Activated T-helper 1 cell treated with anti-CD3 and anti-CD28 coated beads, Interleukin-2, amount 50 U/mL, for 16 hours (primary cell): ENCODE measurements at places on chromosomes 12 and 14.

GRCh38 chr12:123983822-123984485 lies 10.9 kb downstream of the ZNF664 start:
- DNase-seq = peak; percentile 6

DNA sequence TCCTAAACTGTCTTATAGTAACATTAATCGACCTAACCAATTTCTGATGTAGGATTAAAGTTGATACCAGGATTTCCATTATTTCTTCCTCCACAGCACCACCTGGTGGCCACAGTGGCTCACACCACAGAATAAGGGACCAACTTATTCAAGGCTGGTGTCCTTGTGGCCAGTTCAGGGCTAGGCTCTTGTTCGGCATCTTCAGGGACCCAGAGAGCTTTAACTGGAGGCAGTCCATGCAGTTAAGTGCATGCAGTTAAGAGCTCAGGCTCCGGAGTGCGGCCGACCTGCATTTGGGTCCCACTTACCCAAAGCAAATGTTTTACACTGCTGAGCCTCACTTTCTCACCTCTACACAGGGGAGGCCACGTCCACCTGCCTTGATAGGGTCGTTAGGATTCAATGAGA lies 42.0 kb upstream of the GPR68 start:
- peak; percentile 71 for DNase-seq

GRCh38 chr12:76558684-76559399 lies 729 bp downstream of the OSBPL8 start:
- peak; percentile 70 for DNase-seq

- DNase-seq = no peak
Observed at GRCh38 chr14:74698465-74698864, 14.4 kb downstream of the AREL1 start.

DNA sequence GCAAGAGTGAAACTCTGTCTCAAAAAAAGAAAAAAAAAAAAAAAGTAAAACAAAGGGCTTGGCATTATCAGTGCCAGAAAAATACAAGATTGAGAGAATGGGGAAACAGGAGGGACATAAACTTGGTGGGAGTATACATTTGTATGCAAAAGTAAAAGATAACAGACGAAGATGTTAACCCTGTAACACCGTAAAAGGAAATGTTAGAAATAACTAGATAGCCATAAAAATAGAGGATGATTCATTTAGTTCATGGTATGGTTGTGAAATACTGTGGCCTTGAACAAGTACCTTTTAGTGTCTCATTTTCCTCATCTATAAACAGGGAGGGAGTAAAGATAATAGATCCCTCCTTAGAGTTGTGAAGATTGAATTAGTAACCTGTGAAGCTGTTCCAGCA lies 33.3 kb downstream of the ATP2A2 start:
- DNase-seq = no peak

- DNase-seq = no peak
Observed at GRCh38 chr12:49335955-49336644, 888 bp downstream of the C1QL4 start.

DNA sequence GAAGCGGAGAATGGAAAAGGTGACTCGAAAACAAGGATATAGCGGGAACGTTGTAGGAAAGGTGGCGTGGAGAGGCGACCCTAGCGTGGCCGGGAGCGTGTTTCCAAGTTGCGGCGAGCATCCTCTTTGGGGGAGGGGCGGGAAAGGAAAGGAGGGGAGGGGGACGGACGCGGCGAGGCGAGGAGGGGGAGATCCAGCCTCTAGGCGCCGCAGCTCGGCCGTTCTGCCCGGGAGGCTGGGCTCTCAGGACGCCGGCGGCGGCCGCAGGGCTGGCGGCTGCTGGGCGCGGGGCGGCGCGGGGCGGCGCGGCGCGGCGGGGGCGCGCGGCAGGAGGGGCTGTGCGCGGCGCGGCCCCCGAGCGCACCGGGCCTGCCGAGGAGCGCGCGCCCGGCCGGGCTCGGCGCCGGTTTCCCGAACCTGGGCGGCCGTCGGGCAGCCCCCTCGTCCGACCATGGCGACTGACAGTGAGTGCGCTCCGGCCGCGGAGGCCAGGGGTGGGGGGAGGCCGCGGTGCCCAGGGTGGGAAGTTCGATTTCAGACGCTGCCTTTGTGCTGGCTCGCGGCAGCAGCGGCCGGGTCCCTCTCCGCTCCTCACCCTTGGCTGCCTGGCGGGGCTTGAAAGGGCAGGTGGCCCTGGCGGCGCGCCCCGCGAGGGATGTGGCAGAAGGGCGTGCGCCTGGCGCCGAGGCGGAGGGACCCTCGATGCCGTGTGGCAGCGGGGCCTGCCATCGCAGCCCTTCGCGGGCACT lies 50.3 kb downstream of the SNAPC1 start:
- no peak for DNase-seq

DNA sequence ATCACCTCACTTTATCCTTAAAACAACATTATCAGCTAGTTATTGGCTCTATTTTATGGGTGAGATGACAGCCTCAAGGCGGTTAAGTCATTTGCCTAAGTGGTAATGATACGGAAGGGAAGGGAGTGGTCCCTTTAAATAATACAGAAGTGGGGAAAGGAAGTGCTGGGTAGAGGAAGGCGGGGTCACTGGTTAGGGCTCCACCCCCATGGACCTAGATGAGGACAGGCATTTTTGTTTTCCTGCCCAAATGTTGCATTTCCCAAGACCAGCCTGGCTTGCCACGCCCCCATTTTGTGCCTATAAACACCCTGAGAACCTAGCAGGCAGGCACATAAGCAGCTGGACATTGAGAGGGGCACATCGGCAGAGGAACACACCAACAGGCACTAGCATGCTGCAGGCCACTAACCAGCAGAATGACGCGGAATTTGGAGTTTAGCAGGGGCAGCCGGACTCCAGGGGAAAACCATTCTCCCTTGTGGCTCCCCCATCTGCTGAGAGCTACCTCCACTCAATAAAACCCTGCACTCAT lies 100.9 kb downstream of the EPS8 start:
- no peak for DNase-seq

GRCh38 chr14:68241862-68242487 lies 422.4 kb downstream of the RAD51B start:
- DNase-seq = no peak

DNA sequence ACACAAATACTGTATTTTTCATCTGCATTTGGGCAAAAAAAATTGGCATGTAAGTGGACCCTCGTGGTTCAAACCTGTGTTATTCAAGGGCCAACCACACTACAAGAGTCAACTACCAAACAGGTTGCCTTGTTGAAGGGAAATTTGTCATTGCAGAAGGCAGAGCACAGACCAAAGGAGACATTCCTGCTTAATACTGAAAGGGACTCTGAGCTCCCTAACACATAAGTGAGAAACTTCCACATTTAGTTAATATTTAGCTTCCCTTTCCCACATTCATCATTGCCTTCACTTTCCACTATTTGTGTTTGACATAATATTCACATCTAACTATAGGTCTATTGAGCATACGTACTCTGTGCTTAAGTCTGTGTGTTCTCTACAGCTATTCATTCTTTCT lies 266.9 kb downstream of the KCNH5 start:
- no peak for DNase-seq

GRCh38 chr14:33357225-33358010 lies 418.7 kb downstream of the NPAS3 start:
- DNase-seq = no peak

GRCh38 chr12:39390752-39391151 lies 52.2 kb downstream of the KIF21A start:
- no peak for DNase-seq

DNA sequence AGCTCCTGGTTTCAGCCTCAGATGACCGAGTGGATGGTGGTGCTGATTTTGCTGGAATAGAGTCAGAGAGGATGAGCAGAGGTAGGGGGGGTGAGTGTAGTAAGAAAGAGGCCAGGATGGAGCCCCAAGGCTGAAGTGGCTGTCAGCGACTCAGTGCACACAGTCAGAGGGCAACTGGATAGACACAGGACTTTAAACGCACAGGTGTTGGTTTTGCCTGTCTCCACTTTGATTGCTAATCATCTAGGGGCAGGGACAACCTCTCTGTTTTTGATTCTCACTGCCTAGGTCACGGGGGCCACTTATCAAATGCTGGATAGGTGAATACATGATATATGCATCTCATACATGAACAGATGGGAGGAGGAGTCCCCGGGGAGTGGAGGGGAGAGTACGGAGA lies 99.5 kb downstream of the EGLN3 start:
- no peak for DNase-seq

DNA sequence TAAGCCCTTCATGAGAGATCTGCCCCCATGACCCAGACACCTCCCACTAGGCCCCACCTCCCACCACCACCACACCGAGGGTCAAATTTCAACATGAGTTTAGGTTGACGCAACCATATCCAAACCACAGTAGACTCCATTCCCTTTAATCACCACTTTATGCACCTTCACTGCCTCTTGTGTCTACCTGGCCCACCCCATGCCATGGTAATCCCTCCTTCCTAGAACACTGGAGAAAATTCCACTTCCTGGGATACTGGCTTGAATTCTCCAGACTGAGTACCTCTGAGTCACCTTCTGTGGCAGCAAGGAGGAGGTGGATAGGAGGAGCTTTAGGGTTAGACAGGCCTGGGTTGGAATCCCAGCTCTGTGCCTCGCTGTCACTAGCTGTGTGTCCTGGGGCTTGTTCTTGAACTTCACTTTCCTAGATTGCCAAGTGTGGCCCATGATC lies 26.1 kb upstream of the CIPC start:
- no peak for DNase-seq

DNA sequence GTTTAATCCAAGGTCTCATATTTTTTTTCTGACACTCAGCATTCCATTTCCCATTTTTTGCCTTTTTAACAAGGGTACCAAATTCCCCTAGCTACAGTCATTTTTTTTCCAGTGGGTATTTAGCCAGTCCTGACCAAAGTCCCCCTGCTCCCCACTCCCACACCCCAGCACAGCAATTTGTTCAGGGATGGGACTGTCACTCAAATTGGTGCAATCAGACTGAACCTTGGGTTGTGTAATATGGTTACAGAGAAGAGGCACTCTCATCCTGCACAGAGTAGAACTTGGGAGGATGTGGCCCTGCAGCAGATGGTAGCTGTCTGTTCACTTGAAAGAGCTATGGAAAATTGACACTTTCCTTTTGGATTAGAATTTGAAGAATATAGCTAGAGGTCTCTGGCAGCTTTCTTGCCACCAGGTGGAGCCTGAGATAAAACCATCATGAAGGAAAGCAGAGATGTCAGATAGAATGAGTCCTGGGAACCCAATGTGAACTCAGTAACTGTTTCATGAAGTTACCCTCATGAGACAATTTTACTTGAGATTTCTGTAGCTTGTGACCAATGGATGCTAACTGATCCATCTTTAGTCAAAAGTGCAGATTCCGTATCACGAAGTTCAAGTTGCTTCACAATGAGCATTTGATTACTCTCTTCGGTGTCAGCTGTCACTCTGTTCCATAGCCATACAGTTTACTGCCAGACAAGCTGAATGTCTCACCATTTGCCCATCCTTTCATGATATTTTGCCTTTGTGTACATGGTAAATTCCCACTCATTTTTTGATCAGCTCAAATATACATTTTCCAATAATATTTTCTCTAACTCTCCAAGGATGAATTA lies 394.0 kb upstream of the SYT1 start:
- DNase-seq = no peak

DNA sequence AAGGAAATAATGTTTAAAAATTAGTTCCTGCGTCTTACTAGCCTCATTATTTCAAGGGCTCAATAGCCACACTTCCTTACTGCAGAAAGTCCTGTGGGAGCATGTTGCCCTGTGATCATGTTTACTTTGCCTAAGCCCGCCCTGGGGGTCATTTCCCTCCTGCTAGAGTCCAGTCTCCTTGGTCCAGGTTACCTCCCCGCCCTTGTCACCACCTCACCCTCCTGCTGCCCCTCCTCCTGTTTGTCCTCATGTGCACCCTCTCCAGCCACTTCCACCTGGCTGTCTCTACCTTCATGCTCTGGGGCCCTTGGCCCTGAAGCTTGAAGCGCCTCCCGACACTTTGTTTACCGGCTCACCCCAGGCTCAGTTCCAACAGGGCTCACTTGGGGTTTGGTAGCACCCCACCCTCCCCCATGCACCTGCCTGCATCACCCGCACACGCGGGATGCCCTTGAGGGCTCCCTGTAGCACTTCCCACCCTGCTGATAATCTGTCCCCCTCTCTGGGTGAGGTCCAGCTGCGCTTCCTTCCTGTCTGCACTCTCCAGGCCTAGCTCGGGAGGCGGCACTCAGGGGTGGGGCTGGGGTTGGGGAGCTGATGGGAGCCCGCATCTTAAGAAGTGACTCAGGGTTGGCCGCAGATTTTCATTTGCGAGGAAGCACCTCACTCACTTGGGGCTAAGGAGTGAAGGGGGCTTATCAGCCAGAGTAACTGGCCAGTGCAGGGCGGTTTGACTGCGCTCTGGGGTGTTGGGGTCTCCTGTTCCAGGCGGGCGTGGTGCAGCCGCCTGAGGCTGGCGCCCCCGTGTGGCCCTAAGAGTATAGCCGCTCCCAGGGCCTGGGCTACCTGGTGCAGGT lies 40.1 kb downstream of the SMIM41 start:
- DNase-seq = no peak

GRCh38 chr12:69007101-69007854 lies 74.3 kb upstream of the CPM start:
- no peak for DNase-seq

DNA sequence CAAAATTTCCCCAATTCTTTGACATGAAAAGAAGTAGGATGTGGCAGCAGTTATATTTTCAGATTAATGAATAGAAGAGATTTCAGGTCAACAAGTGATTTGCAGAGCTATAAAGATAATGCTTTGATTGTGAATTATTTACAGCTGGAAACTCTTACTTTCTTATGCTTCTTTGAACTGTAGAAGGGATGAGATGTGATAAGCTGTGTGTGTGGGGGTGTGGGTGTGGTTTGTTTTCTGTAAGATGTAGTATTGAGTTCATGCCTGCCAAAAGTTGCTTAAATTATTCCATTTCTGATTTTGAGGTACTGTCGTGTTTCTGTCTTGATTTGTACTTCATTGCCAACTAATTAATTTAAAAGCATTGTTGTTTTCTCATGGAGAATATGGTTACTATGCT lies 22.7 kb downstream of the AEBP2 start:
- no peak for DNase-seq

GRCh38 chr12:109393437-109394345 lies 46.0 kb downstream of the MYO1H start:
- DNase-seq = peak; percentile 3

DNA sequence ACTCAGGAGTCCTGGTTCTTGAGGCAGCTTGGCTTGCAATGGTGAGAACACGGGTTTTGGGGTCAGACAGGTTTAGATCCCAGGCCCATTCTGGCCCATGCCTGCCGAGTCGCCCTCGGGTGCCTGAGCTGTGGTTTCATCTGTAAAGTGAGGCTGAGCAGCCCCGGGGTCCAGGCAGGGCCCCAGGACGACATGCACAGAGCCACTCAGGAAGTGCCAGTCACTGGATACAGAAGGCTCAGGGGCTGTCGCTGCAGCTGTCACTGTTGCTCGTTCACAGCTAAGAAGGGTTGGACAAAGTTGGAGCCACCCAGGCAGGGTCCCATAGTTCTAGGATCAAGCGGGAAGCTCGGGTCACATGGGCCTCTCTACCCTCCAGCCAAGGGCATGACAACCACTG lies 403.1 kb downstream of the BCL11B start:
- no peak for DNase-seq

GRCh38 chr12:3718100-3718499 lies 34.8 kb downstream of the CRACR2A start:
- no peak for DNase-seq

DNA sequence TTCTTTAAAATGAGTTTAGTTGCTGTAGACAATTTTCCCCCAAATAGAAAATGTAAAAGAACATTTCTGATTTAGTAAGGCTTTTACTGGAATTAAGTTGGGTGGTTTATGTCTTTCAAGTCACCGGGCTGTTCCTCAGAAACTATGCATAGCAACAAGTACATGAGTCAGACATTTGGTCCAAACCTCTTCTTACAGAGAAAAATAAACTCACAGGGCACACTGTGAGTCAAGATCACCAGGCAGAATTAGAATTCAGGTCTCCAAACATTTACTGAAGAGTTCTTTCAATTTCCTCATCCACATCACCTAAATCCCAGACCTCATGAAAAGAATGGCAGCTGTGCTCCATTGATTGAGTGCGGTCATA lies 476.1 kb upstream of the SOX5 start:
- no peak for DNase-seq
